PC-9 (cell line): ENCODE measurements at places on chromosomes 2 and 18. TPM values are rescaled to one million over a fixed set of nuclear protein-coding genes. Genes with fewer than 3 reads are reported as not detected.

- H3K27ac ChIP-seq, result no peak overlapping the region
- H3K36me3 ChIP-seq, result no peaks in the 10 kb centered on the region
- no peak for DNase-seq
- H3K27me3 ChIP-seq, result no peaks in the 10 kb centered on the region
These were observed 4.0 kb downstream of the TSGA10 start for GRCh38 chr2:99150706-99151105.

DNA sequence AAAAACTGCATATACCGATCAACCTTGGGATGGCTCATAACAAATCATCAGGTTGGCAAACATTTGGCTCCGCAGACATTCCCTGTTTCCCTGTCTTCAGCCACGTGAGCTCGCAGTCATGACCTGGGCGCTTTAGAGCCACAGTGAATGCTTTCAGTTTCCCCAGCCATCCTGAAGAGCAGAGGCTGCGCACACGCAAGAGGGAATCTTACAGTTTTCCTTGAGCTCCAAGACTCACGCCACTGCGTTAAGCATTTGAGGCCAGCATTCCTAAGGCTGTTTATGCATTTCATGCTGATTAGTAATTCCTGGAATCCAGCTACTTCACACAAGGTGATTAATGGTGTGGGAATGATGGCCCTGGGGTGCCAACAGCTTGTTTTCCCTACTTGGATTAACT is 95.1 kb downstream of the MTCL1 start:
- peak overlapping the region; percentile 41; the same call in 1 of the 2 replicates for H3K4me3 ChIP-seq
- H3K36me3 ChIP-seq, result no peaks in the 10 kb centered on the region
- peaks cover 76% of the 10 kb centered on the region for H3K4me1 ChIP-seq
- DNase-seq, result peak; percentile 79
- H3K27me3 ChIP-seq, result no peaks in the 10 kb centered on the region
- H3K27ac ChIP-seq, result peak overlapping the region; percentile 97

- H3K4me3 ChIP-seq, result no peak overlapping the region
- H3K4me1 ChIP-seq, result peaks cover 20% of the 10 kb centered on the region
- no peaks in the 10 kb centered on the region for H3K27me3 ChIP-seq
- no peak for DNase-seq
- H3K36me3 ChIP-seq, result no peaks in the 10 kb centered on the region
These were observed 95.2 kb upstream of the KLF7 start for GRCh38 chr2:207260947-207261346.

GALNT3 gene
- total RNA-seq, result 31.6 and 33.1 TPM in 2 replicates

GLI2 gene
- total RNA-seq, result 11.6 and 14.6 TPM in 2 replicates

ZBTB7C gene
- total RNA-seq, result not detected in 2 replicates

GRCh38 chr18:69795791-69796190 is 151.9 kb downstream of the CD226 start:
- no peak for DNase-seq
- no peaks in the 10 kb centered on the region for H3K4me1 ChIP-seq
- no peak overlapping the region for H3K27ac ChIP-seq
- no peak overlapping the region for H3K4me3 ChIP-seq

MYOM1 gene
- 0.88 and 1.3 TPM in 2 replicates for total RNA-seq
